ENCODE measurements at places on chromosomes 7 and 10. TPM values are rescaled to one million over a fixed set of nuclear protein-coding genes. Genes with fewer than 3 reads are reported as not detected.

DNA sequence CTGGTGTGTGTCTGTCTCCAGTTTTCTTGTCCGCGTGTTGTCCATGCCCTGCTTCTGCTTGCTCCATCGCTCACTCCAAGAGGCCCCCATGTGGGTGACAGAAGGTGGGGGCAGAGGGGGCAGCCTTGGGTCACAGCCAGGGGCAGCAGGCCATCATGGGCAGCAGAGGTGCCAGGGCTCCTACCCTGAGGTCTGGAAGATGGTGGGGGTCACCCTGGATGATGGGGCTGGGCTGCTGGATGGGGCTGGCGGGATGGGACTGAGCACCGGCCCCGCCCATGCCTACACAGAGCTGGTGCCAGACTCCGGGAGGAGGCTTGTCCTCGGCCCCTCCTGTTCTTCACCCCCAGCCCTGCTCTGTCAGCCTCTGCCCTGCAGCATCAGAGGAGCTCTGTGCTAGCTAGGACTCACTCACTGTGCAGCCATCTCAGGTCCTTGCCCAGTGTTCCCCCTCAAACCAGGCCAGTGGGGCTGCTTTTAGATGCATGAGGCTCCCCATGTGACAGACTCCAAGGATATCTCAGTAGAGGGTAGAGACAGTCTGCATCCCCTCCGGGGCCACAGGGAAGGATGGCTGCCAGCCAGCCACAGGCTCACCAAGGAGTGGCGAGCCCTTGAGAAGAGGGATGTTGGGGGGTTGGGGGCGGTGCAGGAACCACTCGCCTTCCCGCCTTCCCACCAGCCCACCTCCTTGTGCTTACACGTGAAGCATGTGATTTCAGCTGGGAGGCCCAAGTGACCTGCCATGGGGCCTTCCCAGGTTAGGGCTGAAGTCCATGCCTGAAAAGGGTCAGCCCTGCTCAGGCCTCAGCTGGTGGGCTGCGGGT, 35.5 kb upstream of the PPIF start:
- H3K27me3 ChIP-seq = no peaks in the 10 kb centered on the region
- no peak overlapping the region for H3K27ac ChIP-seq
- H3K36me3 ChIP-seq = peaks cover 41% of the 10 kb centered on the region
- peaks cover 5% of the 10 kb centered on the region for H3K4me1 ChIP-seq
- no peak overlapping the region for H3K4me3 ChIP-seq

- no peaks in the 10 kb centered on the region for H3K27me3 ChIP-seq
- no peak overlapping the region for H3K4me3 ChIP-seq
- H3K27ac ChIP-seq = no peak overlapping the region
- no peaks in the 10 kb centered on the region for H3K36me3 ChIP-seq
Observed at GRCh38 chr10:796233-796632, 106.8 kb upstream of the DIP2C start.

- DNase-seq = no peak
- no peak overlapping the region for H3K27ac ChIP-seq
- H3K4me3 ChIP-seq = no peak overlapping the region
Observed at GRCh38 chr7:47693216-47693615, 111.3 kb upstream of the TNS3 start.

The TMEM139 gene
- 7.9 TPM for total RNA-seq

DNA sequence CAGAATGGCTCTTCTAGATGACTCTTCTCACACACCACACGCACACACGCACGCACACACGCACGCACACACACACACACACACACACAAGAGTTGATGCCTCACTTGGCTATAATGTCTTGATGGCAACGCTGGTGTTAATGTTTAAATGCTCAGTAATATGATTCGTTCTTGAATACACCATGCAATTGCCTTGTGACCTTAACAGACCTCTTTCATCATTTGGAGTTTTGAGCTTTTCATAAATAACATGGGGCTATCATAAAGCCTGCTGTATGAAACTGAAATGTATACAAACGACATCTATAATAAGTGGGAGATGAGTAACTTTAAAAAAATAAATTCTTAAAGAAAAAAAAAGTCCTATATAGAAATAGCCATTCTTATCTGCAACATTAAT, 8.2 kb downstream of the JCAD start:
- no peak overlapping the region for H3K27ac ChIP-seq
- H3K4me1 ChIP-seq = peaks cover 4% of the 10 kb centered on the region
- no peak overlapping the region for H3K4me3 ChIP-seq
- no peaks in the 10 kb centered on the region for H3K36me3 ChIP-seq
- no peak for DNase-seq
- no peaks in the 10 kb centered on the region for H3K27me3 ChIP-seq

The DRGX gene
- total RNA-seq = not detected

- no peaks in the 10 kb centered on the region for H3K36me3 ChIP-seq
- H3K4me3 ChIP-seq = no peak overlapping the region
- H3K27ac ChIP-seq = no peak overlapping the region
- no peaks in the 10 kb centered on the region for H3K27me3 ChIP-seq
- peak; percentile 12 for DNase-seq
- H3K4me1 ChIP-seq = peaks cover 18% of the 10 kb centered on the region
Observed at GRCh38 chr10:63707254-63707910, 186.2 kb downstream of the REEP3 start.

GRCh38 chr7:51590746-51591145, 274.1 kb upstream of the COBL start:
- no peak overlapping the region for H3K27ac ChIP-seq
- DNase-seq = no peak
- no peaks in the 10 kb centered on the region for H3K27me3 ChIP-seq
- H3K4me1 ChIP-seq = peaks cover 17% of the 10 kb centered on the region

DNA sequence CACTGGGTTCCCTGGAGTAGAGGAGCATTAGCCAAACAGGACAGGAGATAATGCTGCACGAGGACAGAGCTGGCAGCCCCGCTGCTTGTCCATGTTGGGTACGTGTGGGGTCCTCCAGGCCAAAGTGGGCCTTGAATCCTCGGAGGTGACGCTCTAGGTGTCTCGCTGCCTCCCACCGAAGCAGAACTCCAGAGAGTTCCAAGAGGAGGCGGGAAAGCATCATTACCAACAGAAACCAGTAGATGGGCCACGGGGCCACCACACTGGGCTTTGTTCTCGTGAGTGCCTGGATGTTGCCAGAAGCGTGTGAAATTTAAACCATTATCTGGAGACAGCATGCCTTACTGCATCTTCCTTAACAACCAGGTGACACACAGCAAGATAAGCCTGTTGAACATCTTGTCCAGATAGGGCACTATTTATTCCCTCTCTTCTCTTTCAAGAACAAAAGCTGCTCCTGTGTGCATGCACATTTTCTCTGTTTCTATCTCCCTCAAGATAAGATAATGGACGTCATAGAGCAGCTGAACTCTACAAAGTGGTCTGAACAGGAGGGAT, 56.8 kb downstream of the TNS3 start:
- H3K27ac ChIP-seq = no peak overlapping the region
- peaks cover 45% of the 10 kb centered on the region for H3K4me1 ChIP-seq
- no peak overlapping the region for H3K4me3 ChIP-seq

GRCh38 chr10:16727666-16728065, 89.6 kb downstream of the RSU1 start:
- H3K27ac ChIP-seq = no peak overlapping the region
- DNase-seq = no peak
- H3K4me1 ChIP-seq = no peaks in the 10 kb centered on the region
- no peaks in the 10 kb centered on the region for H3K27me3 ChIP-seq
- no peaks in the 10 kb centered on the region for H3K36me3 ChIP-seq

The ANKIB1 gene
- 26.6 TPM for total RNA-seq

GRCh38 chr10:16941067-16941466, 123.8 kb upstream of the RSU1 start:
- H3K27ac ChIP-seq = no peak overlapping the region
- no peak for DNase-seq
- no peaks in the 10 kb centered on the region for H3K27me3 ChIP-seq
- H3K4me1 ChIP-seq = no peaks in the 10 kb centered on the region
- no peak overlapping the region for H3K4me3 ChIP-seq
- no peaks in the 10 kb centered on the region for H3K36me3 ChIP-seq

The GFRA1 gene
- not detected for total RNA-seq

The FAM24B gene
- total RNA-seq = 3.0 TPM

DNA sequence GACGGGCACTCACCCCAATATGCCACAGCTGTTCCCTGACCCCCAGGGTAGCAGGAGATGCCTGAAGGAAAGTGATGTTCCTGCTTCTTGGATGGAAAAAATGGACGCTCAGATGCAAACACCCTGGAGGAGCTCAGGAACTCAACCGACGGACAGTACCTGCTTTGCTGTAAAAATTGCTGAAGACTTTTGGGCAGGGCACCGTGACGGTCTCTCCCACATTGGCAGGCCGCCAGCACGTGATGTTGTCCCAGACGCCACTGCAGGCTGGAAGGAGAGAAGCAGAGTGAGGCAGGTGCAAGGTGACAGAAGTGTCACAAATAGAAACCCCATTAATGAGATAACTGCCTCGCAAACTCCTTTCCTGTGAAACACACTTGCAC, 35.0 kb downstream of the VIPR2 start:
- no peak for DNase-seq
- no peaks in the 10 kb centered on the region for H3K4me1 ChIP-seq
- H3K27ac ChIP-seq = no peak overlapping the region
- no peaks in the 10 kb centered on the region for H3K36me3 ChIP-seq

GRCh38 chr7:112132051-112132694, 74.0 kb downstream of the DOCK4 start:
- no peak overlapping the region for H3K4me3 ChIP-seq
- H3K27me3 ChIP-seq = no peaks in the 10 kb centered on the region
- DNase-seq = peak; percentile 69
- H3K27ac ChIP-seq = no peak overlapping the region
- no peaks in the 10 kb centered on the region for H3K36me3 ChIP-seq
- H3K4me1 ChIP-seq = peaks cover 56% of the 10 kb centered on the region

The HOXA3 gene
- total RNA-seq = 2.1 TPM

The TCAF1 gene
- total RNA-seq = 124 TPM

GRCh38 chr7:129764247-129765084, 152.9 kb downstream of the NRF1 start:
- no peaks in the 10 kb centered on the region for H3K27me3 ChIP-seq
- no peak overlapping the region for H3K27ac ChIP-seq
- no peaks in the 10 kb centered on the region for H3K36me3 ChIP-seq
- no peak for DNase-seq
- no peak overlapping the region for H3K4me3 ChIP-seq

DNA sequence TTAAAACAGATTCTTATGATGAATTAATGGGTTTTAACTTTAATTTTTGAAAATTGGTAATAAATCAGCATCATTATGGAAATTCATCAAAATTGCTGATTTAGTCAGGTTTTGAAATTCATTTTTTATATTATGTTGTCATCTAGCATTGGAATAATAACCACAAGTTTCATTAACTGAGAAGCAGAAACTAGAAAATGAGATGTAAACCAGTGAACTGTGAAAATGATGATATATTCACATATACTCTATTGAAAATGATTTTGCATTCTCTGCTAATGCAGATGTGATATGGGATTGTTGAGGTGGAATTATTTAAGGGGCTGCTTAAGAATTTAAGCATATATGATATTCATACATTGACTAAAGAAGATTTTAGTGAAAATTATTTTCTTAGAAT, 316.1 kb upstream of the FZD1 start:
- H3K4me1 ChIP-seq = no peaks in the 10 kb centered on the region
- H3K36me3 ChIP-seq = no peaks in the 10 kb centered on the region
- no peaks in the 10 kb centered on the region for H3K27me3 ChIP-seq

The FANK1 gene
- not detected for total RNA-seq

The CRYGN gene
- total RNA-seq = not detected

GRCh38 chr7:106177738-106178592, 65.9 kb upstream of the SYPL1 start:
- H3K36me3 ChIP-seq = no peaks in the 10 kb centered on the region
- no peaks in the 10 kb centered on the region for H3K4me1 ChIP-seq
- no peak overlapping the region for H3K4me3 ChIP-seq
- H3K27me3 ChIP-seq = peaks cover 21% of the 10 kb centered on the region
- H3K27ac ChIP-seq = no peak overlapping the region

DNA sequence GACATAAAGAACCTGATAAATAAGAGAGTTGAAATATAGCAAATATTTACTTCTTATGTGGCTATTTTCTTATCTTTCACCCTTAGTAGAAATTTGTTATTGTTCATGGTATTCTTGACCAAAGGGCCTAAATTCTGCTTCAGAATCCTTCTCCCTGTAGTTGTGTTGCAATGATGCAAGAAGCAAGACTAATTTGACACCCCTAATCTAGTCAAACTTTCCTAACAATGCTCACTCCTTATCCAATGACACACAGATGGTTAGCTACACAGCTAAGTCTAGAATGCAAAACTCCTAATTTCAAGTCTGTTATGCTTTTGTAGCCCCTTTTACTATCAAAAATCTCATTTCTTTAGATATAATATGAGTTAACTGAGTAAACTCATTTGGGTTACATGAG, 56.1 kb downstream of the TWIST1 start:
- no peaks in the 10 kb centered on the region for H3K4me1 ChIP-seq
- no peak overlapping the region for H3K4me3 ChIP-seq
- DNase-seq = no peak
- H3K27ac ChIP-seq = no peak overlapping the region
- no peaks in the 10 kb centered on the region for H3K36me3 ChIP-seq
- H3K27me3 ChIP-seq = no peaks in the 10 kb centered on the region

GRCh38 chr10:62069452-62070178, 168.1 kb downstream of the ARID5B start:
- H3K4me1 ChIP-seq = no peaks in the 10 kb centered on the region
- H3K4me3 ChIP-seq = no peak overlapping the region
- no peak for DNase-seq
- no peaks in the 10 kb centered on the region for H3K27me3 ChIP-seq

The NOS3 gene
- total RNA-seq = 4.8 TPM

DNA sequence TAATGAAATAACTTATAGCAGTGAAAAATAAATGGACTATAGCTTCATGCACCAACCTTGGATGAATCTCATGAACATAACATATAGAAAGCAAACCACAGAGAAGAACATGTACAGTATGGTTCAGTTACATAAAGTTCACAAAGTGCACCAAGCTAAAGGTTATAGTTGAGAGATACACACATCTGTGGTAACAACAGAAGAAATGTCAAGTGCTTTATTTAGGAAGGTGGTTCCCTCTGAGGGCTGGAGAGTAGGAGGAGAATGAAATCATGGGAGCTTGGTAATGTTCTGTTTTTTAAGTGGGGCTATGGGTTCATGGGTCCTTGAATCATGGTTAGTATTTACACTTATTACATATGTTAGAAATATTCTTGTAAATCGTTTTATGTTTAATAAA, 323.3 kb downstream of the PHTF2 start:
- no peak overlapping the region for H3K27ac ChIP-seq
- no peak for DNase-seq
- peaks cover 15% of the 10 kb centered on the region for H3K4me1 ChIP-seq
- no peaks in the 10 kb centered on the region for H3K27me3 ChIP-seq
- H3K4me3 ChIP-seq = no peak overlapping the region
- H3K36me3 ChIP-seq = no peaks in the 10 kb centered on the region

DNA sequence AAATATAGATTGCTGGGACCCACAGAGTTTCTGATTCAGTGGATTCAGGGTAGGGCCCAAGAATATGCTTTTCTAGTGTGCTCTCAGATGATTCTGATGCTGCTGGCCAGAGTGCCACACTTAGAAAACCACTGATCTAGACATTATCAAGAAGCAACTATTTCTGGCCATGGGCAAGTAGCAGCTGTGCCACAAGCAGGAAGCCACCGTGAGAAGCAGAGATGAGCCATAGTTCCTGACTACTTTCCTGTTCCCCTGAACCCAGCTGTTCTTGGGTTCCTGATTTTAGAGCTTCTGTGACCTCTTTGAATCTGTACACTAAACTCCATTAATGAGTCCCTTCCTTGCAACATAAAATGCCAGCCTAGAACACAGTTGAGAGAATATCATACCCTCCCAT, 38.1 kb upstream of the PIK3AP1 start:
- H3K4me3 ChIP-seq = no peak overlapping the region
- DNase-seq = no peak
- no peak overlapping the region for H3K27ac ChIP-seq
- no peaks in the 10 kb centered on the region for H3K27me3 ChIP-seq
- H3K4me1 ChIP-seq = no peaks in the 10 kb centered on the region
- H3K36me3 ChIP-seq = no peaks in the 10 kb centered on the region

Measured in HepG2 (cell line).